Muscle of leg (tissue), 16 donors: ENCODE measurements at places on chromosomes 12 and 14. TPM values are rescaled to one million over a fixed set of nuclear protein-coding genes. Genes with fewer than 3 reads are reported as not detected.

DNA sequence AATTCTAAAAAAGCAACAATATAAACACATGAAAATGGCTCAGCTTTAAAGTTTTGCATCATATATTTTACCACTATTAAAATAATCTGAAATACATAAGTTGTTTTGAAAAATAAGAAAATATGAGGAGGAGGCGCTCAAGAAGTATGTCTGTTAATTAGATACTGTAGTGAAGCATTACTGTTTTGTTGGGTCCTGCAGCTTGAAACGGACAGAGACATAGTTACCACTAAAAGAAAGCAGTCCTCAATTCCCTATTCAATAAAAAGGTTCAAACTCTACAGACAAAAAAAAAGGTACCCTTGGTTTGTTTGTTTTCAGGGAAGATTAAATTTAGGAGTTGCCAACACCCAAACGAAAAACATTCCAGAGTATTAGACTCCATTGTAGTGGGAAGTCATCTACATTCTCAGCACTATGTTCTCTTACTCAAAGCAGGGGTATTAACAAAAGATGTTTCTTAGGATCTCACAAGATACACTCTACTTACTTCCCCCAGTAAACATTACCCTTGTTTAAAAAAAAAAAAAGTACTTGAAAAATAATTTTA lies 3.0 kb downstream of the PAWR start:
- H3K4me3 ChIP-seq, result no peak overlapping the region
- H3K36me3 ChIP-seq, result no peaks in the 10 kb centered on the region
- H3K27ac ChIP-seq, result no peak overlapping the region
- H3K4me1 ChIP-seq, result peaks cover 8% of the 10 kb centered on the region

DNA sequence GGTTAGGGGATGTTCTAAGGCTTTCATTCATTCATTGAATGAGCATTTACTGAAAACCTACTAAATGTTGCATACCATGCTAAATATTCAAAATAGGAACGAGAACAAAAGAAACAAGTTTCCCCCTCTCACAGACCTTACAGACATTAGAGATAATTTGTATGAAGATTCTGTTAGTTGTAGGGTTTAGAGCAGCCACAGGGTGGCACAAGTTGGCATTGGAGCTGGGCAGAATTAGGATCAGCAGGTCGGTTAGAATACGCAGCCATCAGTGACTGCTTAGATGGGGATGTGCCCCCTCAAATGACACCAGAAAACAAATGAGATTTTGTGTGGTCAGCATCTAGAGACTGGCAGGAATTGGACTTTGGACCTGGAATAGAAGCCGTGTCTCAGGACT lies 166.3 kb upstream of the DAAM1 start:
- no peak for DNase-seq
- H3K4me3 ChIP-seq, result no peak overlapping the region
- H3K27ac ChIP-seq, result no peak overlapping the region

DNA sequence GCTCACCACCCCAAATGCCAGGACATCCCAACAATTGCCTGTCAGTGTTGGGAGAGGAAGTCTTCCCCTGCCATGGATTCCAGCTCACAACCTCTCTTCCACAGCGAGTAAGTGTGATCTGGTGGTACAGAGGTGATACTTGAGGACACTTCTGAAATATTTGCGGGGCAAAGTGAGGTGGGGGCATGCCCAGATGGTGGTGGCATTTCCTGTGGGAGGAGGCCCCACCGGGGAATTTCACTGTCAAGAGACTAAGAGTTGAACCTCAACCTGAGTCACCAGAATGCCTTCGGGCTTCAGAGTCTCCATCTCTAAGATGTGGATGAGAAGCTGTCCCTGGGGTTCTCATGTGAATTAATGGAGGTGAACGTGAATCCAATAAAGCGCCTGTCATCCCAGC lies 122.3 kb upstream of the RFLNA start:
- peaks cover 29% of the 10 kb centered on the region for H3K4me1 ChIP-seq
- peaks cover 2% of the 10 kb centered on the region for H3K27me3 ChIP-seq
- no peak overlapping the region for H3K27ac ChIP-seq
- DNase-seq, result no peak
- H3K4me3 ChIP-seq, result no peak overlapping the region
- H3K36me3 ChIP-seq, result no peaks in the 10 kb centered on the region

Gene FAM181A
- polyA plus RNA-seq, result not detected

GRCh38 chr14:81205639-81206038 lies 15.1 kb downstream of the GTF2A1 start:
- H3K36me3 ChIP-seq, result peaks cover 25% of the 10 kb centered on the region
- no peak overlapping the region for H3K4me3 ChIP-seq
- no peaks in the 10 kb centered on the region for H3K27me3 ChIP-seq
- DNase-seq, result no peak

GRCh38 chr14:65141523-65141922 lies 39.2 kb upstream of the MAX start:
- H3K4me3 ChIP-seq, result no peak overlapping the region
- H3K27ac ChIP-seq, result no peak overlapping the region
- DNase-seq, result no peak
- H3K27me3 ChIP-seq, result peaks cover 7% of the 10 kb centered on the region
- H3K4me1 ChIP-seq, result peaks cover 3% of the 10 kb centered on the region

DNA sequence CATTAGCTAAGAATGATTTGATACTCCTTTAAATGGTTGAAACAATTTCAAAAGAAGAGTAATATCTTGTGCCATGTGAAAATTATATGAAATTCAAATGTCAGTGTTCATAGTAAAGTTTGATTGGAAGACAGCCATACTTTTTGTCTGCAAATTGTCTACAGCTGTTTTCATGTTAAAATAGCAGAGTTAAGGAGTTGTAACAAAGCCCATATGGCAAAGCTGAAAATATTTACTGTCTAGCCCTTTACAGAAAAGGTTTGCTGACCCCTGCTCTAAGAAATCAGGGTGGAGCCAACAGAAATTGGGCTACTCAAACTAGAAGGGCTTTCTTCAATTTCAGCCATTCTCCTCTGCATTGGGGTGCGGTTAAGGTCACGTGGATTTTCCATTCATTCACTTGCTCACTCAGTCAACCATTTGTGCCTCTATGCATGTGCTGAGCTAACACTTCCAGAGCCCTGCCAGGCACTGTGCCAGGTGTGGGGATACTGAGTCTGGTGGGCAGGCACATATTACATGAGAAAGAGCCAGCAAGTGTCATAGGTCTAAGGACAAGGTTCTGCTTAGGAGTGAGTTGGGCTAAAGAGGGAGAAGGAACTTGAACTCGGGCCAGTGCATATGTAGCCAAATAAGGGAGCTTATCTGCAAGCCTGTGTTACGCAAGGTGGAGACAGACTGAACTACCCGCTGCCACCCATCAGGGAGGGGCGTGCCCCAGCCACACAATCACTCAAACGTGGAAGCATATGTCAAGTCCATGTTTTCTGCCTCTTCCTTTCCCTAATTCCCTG lies 139.8 kb upstream of the NOS1 start:
- H3K27ac ChIP-seq, result no peak overlapping the region
- H3K36me3 ChIP-seq, result no peaks in the 10 kb centered on the region
- no peaks in the 10 kb centered on the region for H3K4me1 ChIP-seq

Gene FAM222A
- 8.7 TPM for polyA plus RNA-seq

DNA sequence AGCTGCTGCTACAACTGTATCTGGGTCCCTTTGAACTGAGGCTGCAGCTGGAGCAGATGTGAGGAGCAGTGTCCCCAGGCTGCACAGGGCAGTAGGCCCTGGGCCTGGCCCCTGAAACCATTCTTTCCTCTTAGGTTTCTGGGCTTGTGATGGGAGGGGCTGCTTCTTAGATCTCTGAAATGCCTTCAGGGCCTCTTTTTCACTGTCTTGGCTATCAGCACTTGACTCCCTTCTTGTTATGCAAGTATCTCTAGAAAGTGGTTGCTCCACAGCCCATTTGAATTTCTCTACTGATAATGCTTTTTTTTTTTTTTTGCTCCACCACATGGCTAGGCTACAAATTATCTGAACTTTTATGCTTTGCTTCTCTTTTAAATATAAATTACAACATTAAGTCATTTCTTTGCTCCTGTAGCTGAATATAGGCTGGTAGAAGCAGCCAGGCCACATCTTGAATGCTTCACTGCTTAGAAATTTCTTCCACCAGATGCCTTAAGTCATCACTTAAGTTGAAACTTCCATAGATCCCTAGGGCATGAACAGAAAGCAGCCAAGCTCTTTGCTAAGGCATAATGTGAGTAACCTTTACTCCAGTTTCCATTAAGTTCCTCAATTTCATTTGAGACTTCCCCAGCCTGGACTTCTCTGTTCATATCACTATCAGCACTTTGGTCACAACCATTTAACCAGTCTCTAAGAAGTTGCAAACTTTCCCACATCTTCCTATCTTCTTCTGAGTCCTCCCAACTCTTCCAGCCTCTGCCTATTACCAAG lies 41.1 kb downstream of the ACSM4 start:
- peak; percentile 27 for DNase-seq
- H3K27me3 ChIP-seq, result no peaks in the 10 kb centered on the region
- no peak overlapping the region for H3K27ac ChIP-seq
- H3K4me1 ChIP-seq, result no peaks in the 10 kb centered on the region
- H3K4me3 ChIP-seq, result no peak overlapping the region
- H3K36me3 ChIP-seq, result no peaks in the 10 kb centered on the region

Gene TAS2R13
- not detected for polyA plus RNA-seq

Gene CKAP4
- 76.1 TPM for polyA plus RNA-seq

Gene LPAR5
- 1.0 TPM for polyA plus RNA-seq

DNA sequence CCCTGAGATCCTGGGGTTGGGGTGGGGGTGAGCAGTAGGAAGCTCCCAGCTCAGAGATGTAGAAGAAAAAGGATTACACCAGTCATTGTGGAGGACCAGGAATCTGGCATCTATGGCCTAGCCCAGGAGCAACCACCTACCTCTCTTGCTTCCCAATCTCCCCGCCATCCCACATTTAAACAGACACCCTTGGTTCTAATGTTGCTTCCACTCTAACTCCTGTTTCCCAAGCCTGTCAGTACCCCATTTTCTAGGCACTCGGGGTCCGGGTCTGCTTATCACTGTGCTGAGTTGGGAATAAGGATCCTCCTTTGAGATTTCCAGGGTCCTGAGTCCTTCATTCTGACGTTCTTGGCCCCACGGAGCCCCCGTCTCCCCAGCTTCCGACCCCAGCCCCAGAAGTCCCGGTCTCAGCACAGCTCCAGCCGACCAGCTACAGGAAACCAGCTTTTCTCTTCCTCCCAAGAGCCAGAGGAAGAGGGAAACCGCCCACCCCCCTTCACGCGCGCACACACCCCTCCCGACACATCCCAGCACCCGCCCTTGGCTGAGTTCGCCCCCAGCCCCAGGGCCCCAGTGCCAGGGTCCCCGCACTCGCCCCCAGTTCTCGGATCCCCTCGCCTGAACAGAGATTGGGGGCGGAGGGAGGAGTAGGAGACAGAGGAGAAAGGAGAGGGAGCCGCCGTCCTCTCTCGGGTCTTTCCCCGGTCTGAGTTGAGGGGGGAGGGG lies 1.2 kb downstream of the ITGA5 start:
- DNase-seq, result peak; percentile 74
- H3K36me3 ChIP-seq, result no peaks in the 10 kb centered on the region
- peak overlapping the region; percentile 91 for H3K27ac ChIP-seq
- H3K4me3 ChIP-seq, result peak overlapping the region; percentile 76

Gene ACTN1
- polyA plus RNA-seq, result 56.4 TPM

GRCh38 chr14:58776516-58776915 lies 138.8 kb downstream of the DACT1 start:
- peaks cover 25% of the 10 kb centered on the region for H3K4me1 ChIP-seq
- H3K27me3 ChIP-seq, result no peaks in the 10 kb centered on the region
- no peak overlapping the region for H3K27ac ChIP-seq
- H3K4me3 ChIP-seq, result no peak overlapping the region

Gene CDCA3
- 16.4 TPM for polyA plus RNA-seq

- no peaks in the 10 kb centered on the region for H3K27me3 ChIP-seq
- DNase-seq, result no peak
- no peak overlapping the region for H3K4me3 ChIP-seq
- no peaks in the 10 kb centered on the region for H3K4me1 ChIP-seq
- H3K36me3 ChIP-seq, result no peaks in the 10 kb centered on the region
- no peak overlapping the region for H3K27ac ChIP-seq
Measured at GRCh38 chr12:21234395-21234794, 100.3 kb downstream of the SLCO1A2 start.

Gene CISTR
- not detected for polyA plus RNA-seq

DNA sequence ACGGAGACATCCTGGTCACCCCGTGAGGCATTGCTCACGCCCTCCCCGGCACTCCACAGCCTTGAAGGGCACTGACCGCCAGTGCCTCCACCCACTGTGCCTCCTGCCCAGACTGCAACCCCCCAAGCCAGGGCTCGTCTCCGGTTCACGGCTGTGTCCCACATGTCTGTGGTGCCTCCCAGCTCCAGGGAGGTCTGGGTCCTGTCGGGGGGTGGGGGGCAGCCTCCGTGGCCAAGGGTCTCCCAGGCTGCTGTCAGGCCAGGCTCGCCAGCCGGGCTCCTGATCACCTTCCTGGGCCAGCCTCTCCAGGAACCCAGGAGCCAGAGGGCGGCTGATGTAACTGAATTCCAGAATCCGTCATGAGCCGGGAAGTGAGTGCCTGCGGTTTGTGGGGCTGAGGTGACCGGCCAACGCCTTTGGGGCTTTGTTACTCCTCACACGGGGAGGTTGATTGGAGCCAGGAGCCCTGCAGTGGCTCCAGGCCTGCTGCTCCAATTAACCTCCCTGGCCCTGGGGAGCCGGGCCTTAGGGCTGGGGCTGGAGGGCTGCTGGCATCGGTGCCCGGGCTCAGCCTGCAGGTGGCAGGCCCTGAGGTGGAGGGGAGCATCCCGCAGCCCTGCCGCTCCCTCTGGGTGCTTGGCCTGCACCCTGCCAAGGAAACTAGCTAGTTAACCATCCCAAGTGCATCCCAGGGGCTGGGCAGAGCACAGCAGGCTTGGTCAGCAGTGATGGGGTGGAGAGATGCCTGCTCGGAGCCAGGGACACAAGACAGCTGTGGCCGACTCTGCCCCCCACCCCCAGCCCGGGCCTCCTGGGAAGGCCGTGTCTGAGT lies 36.4 kb upstream of the FBRSL1 start:
- H3K27ac ChIP-seq, result no peak overlapping the region
- H3K36me3 ChIP-seq, result no peaks in the 10 kb centered on the region
- no peak overlapping the region for H3K4me3 ChIP-seq
- no peak for DNase-seq
- peaks cover 56% of the 10 kb centered on the region for H3K4me1 ChIP-seq

DNA sequence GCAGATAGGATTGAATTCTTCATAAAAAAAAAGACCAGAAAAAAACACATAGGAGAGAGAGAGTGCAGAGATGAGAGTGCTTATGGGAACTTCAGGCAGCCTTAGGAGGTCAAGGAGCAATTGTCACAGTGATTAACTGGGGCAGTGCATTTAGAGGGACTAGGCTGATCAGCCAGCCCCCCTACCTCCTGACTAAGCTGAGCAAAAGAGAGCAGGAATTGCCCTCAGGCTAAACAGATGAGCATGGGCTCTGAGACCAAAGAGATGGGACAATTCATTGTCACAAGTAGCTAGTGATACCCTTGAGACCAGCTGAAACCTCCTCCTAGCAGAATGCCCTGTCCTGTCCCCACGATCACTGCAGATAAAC lies 124.0 kb downstream of the BTG1 start:
- no peak overlapping the region for H3K27ac ChIP-seq
- H3K4me1 ChIP-seq, result peaks cover 2% of the 10 kb centered on the region
- H3K4me3 ChIP-seq, result no peak overlapping the region
- no peaks in the 10 kb centered on the region for H3K36me3 ChIP-seq
- no peak for DNase-seq
- H3K27me3 ChIP-seq, result no peaks in the 10 kb centered on the region

GRCh38 chr12:77220586-77220985 lies 155.2 kb upstream of the E2F7 start:
- DNase-seq, result no peak
- no peaks in the 10 kb centered on the region for H3K36me3 ChIP-seq
- H3K4me1 ChIP-seq, result no peaks in the 10 kb centered on the region
- H3K27me3 ChIP-seq, result no peaks in the 10 kb centered on the region
- no peak overlapping the region for H3K27ac ChIP-seq

GRCh38 chr12:29695026-29695425 lies 88.7 kb downstream of the TMTC1 start:
- no peak for DNase-seq
- H3K36me3 ChIP-seq, result no peaks in the 10 kb centered on the region
- H3K4me3 ChIP-seq, result no peak overlapping the region
- H3K27ac ChIP-seq, result no peak overlapping the region
- H3K27me3 ChIP-seq, result no peaks in the 10 kb centered on the region
